Effector CD8-positive, alpha-beta T cell (primary cell): ENCODE measurements at places on chromosomes 3 and 15.

DNA sequence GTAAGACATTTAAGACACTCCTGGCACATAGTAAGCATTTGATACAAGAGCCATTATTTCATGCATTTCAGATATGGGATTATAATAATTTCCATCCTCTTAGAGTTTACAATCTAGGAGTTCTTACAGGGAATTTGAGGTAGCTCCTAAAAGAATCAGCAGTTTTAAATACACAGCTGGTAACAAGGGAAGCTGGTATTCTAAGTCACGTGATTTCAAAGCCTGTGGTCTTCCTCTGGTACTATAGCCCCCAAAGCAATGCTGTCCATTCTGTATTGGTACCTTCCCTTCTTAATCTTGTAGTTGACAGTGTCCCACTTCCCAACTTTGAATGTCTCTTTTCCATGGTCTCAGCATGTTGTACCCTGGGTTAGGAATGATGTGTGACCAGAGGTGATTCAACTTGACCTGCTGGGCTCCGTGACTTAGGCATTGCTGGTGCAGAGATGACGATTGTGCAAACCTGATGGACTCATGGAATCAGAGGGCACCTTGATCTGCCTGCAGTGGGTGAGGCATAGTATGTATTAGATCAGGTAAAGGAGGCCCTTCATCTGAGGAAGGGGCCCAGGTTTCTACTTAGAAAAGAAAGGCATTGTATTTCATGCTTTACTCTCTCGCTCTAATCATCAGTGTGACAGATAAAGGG is 122.9 kb downstream of the AKAP13 start:
- no peak for DNase-seq

DNA sequence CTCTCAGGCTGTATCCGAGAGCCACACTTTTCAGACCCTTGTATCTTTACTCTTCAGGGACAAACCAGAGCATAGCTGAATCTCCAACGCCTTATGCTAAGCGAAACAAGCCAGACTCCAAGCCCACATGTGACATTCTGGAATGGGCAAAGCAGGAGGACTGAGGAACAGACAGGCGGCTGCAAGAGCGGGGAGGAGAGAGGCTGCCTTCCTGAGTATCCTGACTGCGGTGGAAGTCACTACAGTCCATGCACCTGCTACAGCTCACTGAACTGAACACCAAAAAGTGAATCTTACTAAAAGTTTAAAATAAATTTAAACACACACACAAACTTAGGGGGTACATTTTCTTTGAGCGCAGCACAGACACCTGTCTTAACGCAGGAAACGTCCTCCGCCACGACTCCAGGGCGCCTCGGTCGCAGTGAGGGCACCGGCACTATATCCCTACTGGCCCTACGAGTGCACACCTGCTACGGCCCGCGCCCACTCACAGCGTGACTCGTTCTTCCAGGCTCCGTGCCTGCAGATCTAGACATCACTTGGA is 1.4 kb downstream of the CYFIP1 start:
- DNase-seq: no peak

- DNase-seq: peak; percentile 55
Measured at GRCh38 chr3:56800130-56800831, 1.5 kb downstream of the ARHGEF3 start.

GRCh38 chr15:53448232-53449015 is 311.0 kb downstream of the WDR72 start:
- no peak for DNase-seq

GRCh38 chr15:42604894-42605744 is 29.7 kb downstream of the STARD9 start:
- no peak for DNase-seq

- no peak for DNase-seq
Measured at GRCh38 chr3:16369885-16370284, 104.9 kb downstream of the OXNAD1 start.

GRCh38 chr3:33704891-33705290 is 13.2 kb downstream of the CLASP2 start:
- no peak for DNase-seq
